ENCODE measurements at places on chromosomes 5 and 9.
A peak's percentile ranks its signal among the peaks of the same experiment; 100 is the strongest.

GRCh38 chr5:143922718-143923117, 110.8 kb downstream of the HMHB1 start:
- no peak for DNase-seq

DNA sequence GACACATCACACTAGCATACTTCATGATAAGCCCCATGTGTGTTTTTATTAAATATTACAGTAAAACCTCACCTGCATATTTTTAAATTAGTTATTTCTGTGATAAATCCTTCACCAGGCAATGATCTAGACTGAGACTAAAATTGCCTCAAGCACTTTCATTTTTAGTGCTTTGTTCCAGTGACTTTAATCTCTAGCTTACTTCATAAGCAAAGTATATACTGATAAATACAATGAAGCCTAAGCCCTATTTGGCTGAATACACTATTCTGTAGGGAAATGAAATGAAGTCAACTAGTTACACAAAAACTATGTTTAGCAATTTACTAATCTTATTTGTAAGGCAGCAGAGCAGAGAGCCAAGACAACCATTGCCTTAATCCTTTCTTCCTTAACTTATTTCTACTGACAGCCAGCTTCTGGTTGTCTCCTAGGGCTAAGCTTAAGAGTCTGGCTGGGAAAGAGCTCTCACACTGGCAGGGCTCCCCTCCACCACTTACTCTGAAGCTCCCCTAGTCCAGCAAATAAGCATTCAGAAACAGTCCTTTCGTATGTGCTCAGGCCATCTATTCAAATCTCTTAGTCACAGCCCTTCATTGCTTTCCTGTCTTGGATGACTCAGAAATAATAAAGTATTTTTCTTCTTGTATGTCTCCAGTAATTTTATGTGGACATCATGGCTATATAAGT, 31.4 kb upstream of the MTAP start:
- no peak for DNase-seq

DNA sequence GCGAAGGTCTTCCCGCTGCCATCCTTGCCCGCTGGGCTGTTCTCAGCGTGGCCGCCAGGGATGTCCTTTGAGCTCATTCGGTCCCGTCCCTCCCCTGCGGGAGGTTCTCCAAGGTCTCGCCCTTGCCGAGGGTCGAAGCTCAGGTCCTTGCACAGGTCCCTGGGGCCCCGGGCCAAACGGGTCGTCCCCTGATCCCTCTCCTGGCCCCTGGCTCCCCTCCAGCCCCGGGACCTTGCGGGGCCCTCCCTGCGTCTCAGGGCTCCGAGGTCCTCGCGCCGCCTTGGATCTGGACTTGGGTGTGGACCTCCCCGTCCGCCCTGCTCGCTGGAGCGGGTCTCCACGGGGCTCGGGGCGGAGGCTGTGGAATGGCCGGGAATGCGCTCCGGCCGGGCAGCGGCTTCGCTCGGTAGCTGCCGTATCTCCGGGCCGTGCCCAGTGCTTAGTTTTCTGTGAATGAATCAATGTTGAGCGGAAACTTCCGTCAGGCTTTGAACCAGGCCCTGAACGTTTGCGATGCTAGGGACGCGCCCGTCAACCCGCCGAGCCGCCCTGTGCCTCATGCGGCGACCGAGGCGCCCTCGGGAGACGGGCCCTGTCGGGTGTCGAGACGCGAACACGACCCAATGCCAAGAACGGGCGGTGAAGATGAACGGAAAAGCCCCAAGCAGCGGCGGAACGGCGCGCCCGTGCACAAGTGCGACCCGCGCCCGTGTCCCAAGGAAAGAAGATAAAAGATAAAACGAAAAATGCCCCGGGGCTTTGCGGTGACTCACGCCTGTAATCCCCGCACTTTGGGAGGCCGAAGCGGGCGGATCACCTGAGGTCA, 780 bp downstream of the RNU6ATAC start:
- DNase-seq = peak; percentile 66

GRCh38 chr5:34598177-34598794, 57.8 kb upstream of the RAI14 start:
- DNase-seq = no peak

DNA sequence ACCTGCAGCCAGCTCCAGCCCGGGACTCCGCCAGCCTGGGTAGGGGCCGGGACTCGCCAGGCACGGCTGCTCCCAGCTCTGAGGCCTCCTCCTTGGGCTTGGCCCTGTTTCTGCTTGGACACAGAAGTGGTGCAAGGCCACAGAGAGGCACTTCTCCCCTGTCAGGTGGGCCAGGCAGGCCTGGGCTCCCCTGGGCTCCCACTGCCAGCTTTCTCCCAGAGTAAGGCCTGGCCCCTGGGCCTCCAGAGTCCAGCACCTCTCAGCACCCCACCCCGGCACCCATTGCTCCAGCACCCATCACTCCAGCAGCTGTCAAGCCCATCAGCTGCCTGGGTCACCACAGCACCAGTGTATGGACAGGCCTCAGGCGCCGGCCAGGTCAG, 71.1 kb upstream of the LRRTM2 start:
- DNase-seq = no peak

DNA sequence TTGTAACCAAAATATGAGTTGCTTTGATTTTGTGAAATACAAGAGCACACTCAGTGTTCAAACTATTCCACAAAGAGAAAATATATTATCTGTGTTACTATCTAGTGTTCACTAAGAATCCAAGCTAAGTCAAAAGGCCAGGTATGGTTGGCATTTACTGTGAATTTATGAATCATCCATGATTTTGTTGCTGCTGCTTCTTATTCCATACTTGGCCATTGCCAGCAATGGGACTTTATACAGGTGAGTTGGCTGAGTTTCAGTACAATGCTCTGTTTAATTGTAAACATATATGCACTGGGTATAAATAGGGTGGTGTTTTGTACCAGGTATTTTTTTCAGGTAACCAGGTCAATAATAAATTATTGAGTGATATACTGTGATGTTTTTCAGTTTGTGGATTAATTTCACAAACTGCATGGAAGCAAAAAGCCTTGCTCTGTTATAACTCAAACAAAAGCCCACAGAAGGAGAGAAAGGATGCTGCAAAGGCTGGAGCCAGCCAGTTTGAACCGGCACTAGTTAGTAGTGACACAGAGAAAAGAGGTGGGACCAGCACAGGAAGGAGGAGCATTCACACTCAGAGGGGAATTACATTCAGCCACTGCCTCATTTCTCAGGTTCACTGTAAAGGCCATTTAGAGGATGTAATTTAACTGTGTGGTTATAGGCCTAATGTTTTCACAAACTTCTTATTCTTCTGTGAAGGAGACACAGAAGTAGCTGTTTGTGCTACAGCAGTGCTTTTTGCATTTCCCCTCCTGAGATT, 381.8 kb downstream of the ADGRV1 start:
- DNase-seq = peak; percentile 3

GRCh38 chr9:38067859-38068681, 957 bp downstream of the SHB start:
- DNase-seq = no peak

- no peak for DNase-seq
These were observed 790.1 kb upstream of the ZNF608 start for GRCh38 chr5:125536582-125536981.

- DNase-seq = no peak
These were observed 88.6 kb upstream of the GAS1 start for GRCh38 chr9:87035879-87036278.

GRCh38 chr9:76620581-76620980, 143.7 kb upstream of the PCA3 start:
- DNase-seq = no peak

DNA sequence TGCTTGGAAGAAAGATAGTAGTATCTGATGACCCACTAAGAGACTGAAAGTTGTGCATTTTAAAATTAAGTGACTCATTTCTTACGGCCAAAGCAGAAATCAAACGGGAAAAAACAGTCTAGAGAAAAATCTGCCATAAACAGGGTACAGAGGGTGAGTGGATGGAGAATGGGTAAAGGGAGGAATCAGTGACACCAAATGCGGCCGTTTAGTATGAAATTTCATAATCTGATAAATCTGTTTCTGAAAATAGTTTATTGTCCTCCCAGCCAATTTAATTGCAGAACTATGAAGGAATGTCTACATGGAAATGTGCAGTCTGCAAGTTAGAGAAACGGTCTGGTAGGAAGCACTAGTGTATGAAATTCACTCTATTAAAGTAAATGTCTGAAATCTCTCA, 39.5 kb downstream of the ADAMTS12 start:
- no peak for DNase-seq

- no peak for DNase-seq
These were observed 3.4 kb downstream of the EPB41L4B start for GRCh38 chr9:109317311-109317978.
